CD4-positive, alpha-beta T cell treated with Interleukin-1 beta for 1 hour (primary cell): ENCODE measurements at places on chromosomes 11 and 22.

DNA sequence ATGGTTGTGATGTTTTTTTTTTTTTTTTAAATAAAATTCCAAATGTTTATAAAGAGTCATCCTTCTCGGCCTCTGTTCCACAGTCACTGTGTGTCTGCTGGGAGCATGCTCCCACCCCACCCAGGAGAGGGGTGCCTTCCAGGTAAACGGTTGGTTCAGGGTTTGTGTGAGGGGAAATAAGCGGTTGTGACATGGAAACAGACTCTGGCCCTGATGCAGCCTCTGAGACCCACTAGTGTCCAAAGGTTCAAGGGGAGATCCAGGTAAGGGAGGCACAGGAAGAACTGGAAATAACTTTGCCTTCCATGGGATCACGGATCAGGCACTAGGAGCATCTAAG, 6.0 kb upstream of the GAS2L1 start:
- DNase-seq: no peak

- no peak for DNase-seq
These were observed 56.1 kb upstream of the PTPRJ start for GRCh38 chr11:47924184-47924691.

GRCh38 chr11:7871056-7871455, 60.0 kb downstream of the OR10A6 start:
- DNase-seq: no peak

DNA sequence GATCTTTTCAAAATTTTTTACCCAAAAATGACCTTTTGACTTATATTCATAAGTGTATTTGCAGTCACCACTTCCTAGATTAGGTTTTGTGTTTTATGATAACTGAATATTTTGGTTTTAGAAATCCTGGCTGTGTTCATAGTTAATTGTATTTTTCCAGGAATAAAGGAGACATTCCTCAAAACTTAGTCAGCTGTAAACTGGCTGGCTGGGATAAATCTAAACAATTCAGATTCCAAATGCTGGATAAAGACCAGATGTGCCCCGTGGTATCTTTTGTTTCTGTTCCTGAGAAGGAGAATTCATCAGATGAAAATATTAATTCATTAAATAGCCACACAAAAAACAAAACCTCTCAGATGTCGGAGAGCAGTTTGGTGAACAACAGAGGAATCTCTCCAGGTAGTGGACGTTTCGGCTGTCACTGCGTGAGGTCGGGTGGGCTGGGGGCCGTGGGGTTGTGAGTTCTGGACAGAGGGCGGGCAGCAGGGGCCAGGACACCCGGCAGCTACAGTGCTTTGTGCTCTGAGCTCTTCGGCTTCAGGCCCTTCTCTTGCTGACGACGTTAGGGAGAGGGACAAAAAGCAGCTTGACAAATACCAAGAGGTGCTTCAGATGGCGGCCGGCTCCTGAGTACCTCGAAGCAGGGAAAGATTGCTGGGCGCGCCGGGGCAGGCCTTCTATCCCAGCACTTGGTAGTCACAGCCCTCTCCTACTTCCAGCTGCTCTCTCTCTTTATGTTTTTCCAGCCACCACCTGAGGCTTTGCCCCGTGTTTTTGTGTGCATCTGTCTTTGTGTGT, 24.6 kb downstream of the MOV10L1 start:
- no peak for DNase-seq

DNA sequence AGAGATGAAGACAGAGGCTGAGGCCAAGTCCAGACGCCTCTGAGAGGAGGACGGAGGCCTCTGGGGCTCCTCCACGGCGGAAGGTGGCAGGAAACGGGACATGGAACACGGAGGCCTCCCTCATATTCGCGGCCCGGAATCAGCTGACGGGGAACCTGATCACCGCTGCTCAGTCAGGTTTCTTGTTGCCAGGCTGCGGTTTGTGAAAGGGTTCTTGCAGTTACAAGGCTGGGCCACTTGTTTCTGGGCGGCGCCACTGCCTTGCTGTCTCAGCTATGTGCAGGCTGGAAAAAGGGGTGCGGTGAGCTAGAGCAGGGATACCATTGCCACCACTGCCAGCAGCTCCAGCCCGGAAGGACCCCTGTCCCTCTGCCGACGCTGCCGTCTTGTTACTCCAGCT, 10.0 kb upstream of the MMP1 start:
- DNase-seq: no peak

- DNase-seq: no peak
These were observed 346.1 kb upstream of the DDI1 start for GRCh38 chr11:103690356-103690755.

- DNase-seq: no peak
These were observed 307.5 kb upstream of the ZC3H12C start for GRCh38 chr11:109785714-109786113.

DNA sequence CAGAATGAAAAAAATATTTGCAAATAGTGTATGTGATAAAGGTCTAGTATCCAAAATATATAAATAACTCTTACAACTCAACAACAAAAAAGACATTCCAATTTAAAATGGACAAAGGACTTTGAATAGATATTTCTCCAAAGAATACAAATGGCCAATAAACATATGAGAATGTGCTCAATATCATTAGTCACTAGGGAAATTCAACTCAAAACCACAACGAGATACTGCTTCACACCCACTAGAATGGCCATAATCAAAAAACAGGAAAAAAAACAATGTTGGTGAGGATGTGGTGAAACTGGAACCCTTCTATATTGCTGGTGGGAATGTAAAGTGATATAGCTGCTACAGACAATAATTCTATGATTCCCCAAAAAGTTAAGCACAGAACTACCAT, 38.6 kb upstream of the RPS13 start:
- DNase-seq: no peak

GRCh38 chr11:14582793-14583192, 60.8 kb upstream of the PDE3B start:
- DNase-seq: no peak

DNA sequence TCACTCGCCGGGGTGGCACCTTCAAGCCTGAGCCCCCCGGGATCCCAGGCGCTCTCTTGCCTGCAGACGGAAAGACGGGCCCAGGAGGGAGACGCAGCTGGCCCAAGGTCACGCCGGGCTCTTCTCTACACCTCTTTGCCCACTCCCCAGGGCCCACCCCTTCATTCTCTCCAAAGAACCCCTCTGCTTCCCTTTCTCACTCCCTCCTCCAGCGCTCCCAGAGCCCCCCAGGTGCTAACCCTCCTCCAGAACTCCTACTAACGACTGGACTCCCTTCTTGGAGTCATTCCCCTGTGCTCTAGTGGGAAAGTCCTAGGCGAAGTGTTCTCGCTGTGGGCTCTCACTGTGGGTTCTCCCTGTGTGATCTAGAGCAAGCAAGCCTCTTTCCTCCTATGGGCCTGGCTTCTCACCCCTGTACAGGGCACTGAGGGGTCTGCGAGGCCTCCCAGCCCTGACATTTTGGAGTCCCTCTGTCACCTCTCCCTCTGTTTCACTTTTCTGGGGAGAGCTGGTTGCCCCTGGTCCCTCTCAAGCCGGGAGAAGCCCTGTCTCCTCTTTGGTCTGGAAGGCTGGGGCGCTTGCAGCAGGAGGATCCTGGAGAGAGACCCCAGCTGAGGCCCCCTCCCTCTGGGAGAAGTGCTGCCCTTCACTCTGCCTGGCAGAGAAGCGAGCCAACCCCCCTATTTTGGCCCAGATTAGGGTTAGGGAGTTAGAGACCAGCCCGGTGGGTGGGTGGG, 858 bp downstream of the OAF start:
- no peak for DNase-seq

- DNase-seq: peak; percentile 44
These were observed 46.3 kb upstream of the SYT13 start for GRCh38 chr11:45332276-45332934.

DNA sequence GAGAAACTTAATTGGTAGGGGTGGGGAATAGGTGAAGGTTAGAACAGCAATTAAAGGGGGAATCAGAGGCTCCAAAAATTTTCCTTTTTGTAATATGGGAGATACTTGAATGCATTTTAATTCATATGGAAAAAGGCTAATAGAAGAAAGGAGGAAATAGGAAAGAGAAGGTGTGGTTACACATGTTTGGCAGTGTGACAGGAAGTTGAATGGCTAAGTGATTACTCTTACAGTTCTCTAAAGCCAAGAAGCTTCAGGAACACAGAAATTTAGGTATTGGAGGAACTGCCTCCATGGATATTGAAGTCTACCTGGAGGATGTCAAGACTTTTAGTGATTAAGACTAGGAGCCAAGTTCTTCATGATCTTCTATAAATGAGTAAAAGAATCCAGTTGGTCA, 6.3 kb downstream of the NXPE2 start:
- DNase-seq: no peak

DNA sequence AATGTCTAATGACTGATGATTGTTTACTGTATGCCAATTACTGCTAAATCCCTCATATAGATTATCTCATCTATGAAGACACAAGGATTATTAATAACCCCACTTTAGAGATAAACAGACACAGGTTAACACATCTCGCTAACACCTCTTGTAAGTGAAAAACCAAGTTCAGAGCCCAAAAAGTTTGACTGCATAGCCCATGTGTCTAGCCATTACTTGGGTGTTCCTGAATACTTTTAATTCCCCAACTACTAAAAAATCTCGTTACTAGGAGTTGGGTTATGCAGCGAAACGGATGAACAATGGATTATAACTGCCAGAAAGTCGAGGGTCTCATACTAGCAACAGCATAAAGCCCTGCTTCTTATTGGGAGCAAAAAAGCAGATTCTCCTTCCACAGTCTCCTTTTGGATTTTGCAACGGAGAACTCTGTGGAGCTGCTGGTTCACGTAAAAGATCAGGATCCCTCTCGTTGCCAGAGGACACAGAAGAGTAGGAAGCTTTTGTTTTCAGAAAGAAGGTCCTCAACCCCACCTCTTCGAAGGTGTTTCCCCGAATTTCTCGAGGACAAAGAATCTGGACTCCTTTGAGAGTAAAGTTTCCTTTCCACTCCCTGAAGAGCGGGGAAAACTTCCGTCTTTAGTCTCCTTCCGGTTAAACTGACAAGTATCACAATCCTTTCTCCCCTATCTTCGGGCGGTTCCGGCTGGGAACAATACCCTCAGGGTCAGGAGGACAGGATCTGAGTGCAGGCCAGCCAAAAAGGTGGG, 979 bp downstream of the ZBED5 start:
- DNase-seq: no peak

DNA sequence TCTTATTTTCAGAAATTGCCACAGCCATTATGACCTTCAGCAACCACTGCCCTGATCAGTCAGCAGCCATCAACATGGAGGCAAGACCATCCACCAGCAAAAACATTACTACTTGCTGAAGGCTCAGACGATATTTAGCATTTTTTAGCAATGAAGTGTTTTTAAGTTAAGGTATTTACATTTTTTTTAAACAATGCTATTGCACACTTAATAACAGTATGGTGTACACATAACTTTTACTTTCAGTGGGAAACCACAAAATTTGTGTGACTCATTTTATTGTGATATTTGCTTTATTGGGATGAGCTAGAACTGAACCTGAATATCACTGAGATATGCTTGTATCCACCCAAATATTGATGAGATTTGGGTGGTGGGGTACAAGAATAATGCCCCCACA, 110.9 kb downstream of the TSPAN18 start:
- no peak for DNase-seq

DNA sequence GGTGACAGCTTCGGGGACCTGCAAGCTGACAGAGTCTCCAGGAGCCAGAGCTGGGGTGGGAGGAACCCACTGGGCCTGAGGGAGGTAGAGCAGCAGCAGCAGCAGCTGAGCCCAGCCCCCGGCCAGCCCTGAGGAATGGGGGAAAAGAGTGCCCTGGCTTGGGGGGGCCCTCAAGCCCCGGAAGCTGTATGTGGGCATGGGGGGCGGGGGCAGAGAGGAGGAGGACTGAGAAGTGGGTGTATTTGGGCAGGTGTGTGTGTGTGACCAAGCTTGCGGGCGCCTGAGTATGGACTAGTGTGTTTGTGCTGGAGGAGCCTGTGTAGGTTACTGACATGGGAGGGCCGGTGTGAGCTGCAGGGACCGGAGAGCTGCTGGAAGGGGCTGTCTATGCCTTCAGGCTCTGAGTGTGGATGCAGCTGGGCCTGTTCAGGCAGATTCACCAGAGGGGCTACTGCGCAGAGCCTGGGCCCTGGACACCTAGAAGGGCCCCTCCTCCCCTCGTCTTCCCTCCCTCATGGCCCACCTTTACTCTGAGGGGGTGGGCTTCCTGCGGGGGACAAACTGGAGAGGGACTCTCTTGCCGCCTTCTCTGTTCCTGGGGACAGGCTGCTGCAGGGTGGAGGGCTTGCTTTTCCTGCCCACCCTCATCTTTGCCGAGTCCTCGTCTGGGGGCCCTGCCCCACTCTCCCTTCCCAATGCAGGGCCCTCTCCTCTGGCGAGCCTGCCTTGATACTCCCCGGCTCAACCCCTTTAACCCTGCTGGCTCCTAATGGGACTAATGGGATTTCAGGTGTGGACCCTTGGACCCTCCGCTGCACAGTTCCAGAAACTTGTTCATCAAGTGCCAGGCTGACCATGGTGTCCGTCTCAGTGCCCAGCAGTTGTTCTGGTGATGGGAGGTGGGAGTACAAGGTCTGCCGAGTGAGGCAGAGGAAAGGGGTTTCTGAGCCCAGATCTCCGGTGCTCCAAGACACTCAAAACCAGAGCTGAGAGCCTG, 28.2 kb downstream of the ST3GAL4 start:
- no peak for DNase-seq

GRCh38 chr11:43689167-43689566, 8.6 kb downstream of the HSD17B12 start:
- DNase-seq: no peak

DNA sequence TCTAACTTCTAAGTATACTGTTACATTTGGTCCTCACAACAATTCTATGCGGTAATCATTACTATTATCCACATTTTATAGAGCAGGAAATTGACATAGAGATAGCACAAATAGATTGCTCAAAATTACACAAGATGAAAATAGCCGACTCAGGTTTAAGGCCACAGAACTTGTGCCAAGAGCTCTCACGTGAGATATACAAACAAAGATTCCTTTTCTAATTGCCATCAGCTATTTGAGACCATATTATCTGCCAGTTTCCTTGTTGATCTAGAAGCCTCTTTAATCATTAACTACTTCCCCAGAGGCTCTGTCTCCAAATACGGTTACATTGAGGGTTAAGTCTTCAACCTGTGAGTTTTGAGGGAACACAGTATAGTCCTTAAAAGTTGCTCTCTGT, 61.0 kb upstream of the GLYATL1B start:
- no peak for DNase-seq

GRCh38 chr22:19424186-19424500, 7.4 kb downstream of the HIRA start:
- no peak for DNase-seq

GRCh38 chr22:44298406-44299091, 14.2 kb downstream of the SHISAL1 start:
- DNase-seq: no peak
